NCI-H1930 (cell line): ENCODE measurements at places on chromosomes 7 and 10.

DNA sequence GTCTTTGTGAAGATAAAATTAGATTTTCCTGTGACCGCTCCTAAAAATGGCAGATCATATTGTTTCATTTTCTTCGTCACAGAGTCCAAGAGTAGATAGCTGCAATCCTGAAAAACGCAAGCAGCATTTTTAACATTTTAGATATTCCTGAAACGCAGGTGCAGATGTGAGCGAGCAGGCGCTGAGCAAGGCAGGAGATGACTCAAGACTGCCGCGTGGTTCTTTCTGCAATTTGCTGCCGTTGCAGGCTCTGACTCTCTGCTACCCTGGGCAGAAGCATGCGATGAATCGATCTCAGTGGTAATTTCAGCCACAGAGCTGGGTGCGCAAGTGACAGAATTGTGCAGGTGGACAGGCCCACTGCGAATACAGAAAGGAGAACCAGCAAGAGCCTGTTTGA is 331.9 kb downstream of the ACTR3B start:
- DNase-seq = no peak

DNA sequence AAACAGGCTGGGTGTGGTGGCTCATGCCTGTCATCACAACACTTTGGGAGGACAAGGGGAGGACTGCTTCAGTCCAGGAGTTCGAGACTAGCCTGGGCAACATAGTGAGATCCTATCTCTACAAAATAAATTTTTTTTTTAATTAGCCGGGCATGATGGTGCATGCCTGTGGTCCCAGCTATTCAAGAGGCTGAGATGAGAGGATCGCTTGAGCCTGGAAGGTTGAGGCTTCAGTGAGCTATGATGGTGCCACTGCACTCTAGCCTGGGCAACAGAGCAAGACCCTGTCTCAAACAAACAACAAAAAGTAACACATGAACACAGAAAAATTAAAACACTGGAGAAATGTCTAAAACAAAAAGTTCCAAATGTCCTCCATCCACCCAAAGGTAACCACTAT is 22.9 kb downstream of the PIK3AP1 start:
- no peak for DNase-seq

DNA sequence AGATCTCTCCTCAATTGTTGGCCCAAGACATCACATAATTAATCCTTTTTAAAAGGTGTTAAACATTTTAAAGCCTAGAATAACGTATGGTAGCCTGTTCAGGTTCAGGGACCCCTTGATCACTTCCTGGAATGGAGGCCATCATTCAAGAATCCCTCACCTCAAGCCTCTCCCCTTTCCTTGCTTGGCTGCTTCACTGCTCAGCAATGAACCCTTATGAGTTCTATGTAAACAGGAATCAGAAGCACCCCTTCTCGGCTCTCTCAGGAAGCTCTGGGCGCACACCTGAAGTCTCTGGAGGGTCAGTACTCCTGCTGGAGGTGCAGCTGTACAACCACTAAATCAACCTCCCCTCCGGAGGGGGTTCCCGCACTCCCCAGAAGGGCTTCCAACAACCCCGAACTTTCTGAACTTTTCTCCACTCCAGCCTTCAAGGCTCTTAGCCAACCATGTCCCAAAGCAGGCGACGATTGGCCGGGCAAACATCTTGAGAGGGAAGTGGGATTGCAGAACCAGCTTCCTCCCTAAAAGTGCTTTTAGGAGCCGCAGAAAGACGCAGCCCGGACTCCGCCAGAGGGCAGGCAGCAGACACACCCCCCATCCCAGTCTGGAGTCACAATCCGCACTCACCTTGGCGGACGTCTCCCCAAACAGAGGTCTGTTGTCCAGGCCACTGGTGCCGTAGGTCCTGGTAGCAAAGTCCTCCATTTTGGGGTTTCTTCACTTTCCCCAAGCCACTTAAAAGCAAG is 562 bp downstream of the TMEM243 start:
- no peak for DNase-seq

- no peak for DNase-seq
These were observed 114.2 kb downstream of the SMURF1 start for GRCh38 chr7:99029466-99030435.

- DNase-seq = no peak
These were observed 636.6 kb upstream of the DPP6 start for GRCh38 chr7:153415632-153416031.

DNA sequence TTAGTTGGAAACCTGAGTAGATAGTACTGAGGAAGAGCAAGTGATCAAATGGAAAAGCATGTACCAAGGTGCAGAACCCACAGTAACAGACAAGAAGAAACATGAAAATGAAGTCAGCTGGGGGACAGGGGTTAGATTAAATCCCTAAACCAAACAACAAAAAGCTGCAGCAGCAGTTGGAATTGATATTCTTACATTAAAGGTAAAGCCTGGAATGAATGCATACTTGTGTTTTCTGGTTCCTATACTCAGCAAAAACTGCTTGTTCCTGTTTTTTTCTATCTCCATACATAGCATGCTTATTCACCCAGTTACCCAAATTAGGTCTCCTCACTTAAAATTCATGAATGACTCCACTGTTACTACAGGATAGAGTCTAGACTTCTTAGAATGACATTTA is 92.4 kb downstream of the TPST1 start:
- no peak for DNase-seq

GRCh38 chr7:111229916-111230315 is 139.0 kb downstream of the LRRN3 start:
- DNase-seq = no peak

DNA sequence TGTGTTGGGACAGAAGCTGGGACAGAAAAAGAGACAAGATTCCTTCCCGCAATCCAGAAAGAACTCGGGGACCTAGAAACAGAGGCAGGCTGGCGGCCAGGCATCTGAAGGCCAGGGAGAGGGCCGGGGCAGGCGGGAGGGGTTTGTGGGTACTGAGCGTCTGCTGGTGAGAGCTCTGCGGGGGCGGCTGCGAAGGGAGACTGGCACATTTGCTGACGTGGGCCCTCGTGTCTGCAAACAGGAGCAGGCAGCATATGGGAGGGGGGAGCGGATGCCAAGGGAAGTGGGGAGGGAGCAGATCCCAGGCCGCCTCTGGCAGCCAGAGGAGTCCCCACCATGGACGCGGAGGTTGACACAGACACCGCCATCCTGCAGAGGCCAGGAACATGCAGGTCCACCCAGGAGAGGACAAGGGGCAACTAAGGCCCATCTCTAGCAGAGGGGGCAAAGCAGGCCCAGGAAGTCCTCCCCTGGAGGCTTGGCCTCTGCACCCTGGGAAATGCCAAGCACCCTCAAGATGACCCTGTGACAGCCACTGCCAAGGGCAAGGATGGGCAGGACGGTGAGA is 32.2 kb downstream of the KCNH2 start:
- no peak for DNase-seq

GRCh38 chr10:6203331-6204062 is 765 bp downstream of the PFKFB3 start:
- no peak for DNase-seq

DNA sequence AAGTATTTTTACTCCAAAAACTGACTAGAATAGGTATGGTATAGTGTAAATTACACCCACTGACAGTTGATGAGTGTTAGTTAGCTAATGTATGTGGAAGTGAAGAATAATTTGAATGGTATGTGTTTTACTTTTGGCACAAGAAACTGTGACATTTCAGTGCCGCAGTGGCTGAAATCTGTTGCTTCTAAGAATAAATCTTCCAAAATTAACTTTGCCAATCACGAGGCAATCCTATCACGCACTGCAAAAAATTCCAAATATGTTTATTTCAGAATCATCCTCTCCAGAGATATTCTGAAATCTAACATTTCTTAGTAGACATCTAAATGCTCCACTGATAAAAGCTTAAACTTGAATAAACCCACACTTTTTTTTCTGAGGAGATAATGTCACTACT is 61.2 kb downstream of the PCLO start:
- no peak for DNase-seq

DNA sequence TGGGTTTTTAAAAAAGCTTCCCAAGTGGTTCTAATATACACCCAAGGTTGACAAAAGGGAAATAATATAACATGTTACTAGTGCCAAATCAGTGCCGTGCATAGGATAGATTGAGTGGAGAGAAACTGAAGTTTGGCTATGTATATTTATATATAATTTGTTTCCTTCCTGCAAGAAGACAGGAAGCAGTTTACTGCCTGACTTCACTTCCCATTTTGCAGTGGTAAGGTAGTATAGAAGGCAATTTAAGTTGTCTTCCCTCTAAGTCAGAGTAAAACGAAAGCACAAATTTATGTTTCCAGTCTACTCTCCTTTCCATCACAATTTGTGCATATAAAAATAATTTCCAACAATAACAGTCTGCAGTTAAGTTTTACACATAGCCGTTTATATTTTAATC is 3.4 kb upstream of the HYCC1 start:
- DNase-seq = no peak

GRCh38 chr10:121914661-121915060 is 13.2 kb downstream of the ATE1 start:
- no peak for DNase-seq

DNA sequence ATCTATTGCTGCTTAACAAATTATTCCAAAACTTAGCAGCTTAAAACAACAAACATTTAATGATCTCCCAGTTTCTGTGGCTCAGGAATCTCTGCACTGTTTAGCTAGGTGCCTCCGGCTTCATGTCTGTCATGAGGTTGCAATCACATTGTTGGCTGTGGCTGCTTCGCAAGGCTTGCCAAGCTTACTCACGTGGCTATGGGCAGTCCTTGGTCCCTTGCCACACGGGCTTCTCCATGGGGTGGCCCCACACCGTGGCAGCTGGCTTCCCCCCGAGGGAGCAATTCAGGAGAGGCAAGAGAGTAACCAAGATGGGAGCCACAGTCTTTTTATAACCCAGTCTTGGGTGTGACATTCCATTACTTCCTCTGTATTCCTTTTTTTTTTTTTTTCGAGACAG is 67.4 kb downstream of the NEURL1 start:
- DNase-seq = no peak
